ENCODE measurements at places on chromosomes 3 and 15. TPM values are rescaled to one million over a fixed set of nuclear protein-coding genes. Genes with fewer than 3 reads are reported as not detected.

Gene FEZF2
- not detected for total RNA-seq

Gene PLSCR2
- not detected for total RNA-seq

Gene CHRNA7
- total RNA-seq = 5.0 TPM

Gene ITPKA
- 5.1 TPM for total RNA-seq

Gene PRSS50
- not detected for total RNA-seq

Gene C2CD4B
- total RNA-seq = 0.19 TPM

Gene ISLR2
- total RNA-seq = 0.11 TPM

Gene CHAC1
- total RNA-seq = 8.2 TPM

Gene MED12L
- total RNA-seq = 0.23 TPM

Gene FOXL2NB
- 0.81 TPM for total RNA-seq

Gene LNP1
- 0.67 TPM for total RNA-seq

Gene ACOX2
- total RNA-seq = 7.2 TPM

Gene MTHFS
- total RNA-seq = 78.0 TPM

Gene ARGFX
- total RNA-seq = not detected

Gene CSPG5
- 0.97 TPM for total RNA-seq

Gene TMEM207
- not detected for total RNA-seq

Gene PLSCR4
- 9.0 TPM for total RNA-seq

Gene POPDC2
- total RNA-seq = 0.22 TPM

Gene GPR27
- total RNA-seq = 3.1 TPM

Gene CAMKV
- 0.21 TPM for total RNA-seq

Gene FLNB
- 344 TPM for total RNA-seq

Gene ZNF385D
- total RNA-seq = 0.42 TPM

Gene AP3B2
- 1.0 TPM for total RNA-seq

Gene INAFM2
- total RNA-seq = 6.8 TPM

Gene DGKG
- total RNA-seq = 8.1 TPM

Gene PTH1R
- 1.8 TPM for total RNA-seq

Gene CLDN16
- not detected for total RNA-seq

Gene LINGO1
- total RNA-seq = 10.0 TPM

Gene HYAL3
- total RNA-seq = 7.0 TPM

Gene RARB
- total RNA-seq = 10.3 TPM

Gene EFHB
- 2.0 TPM for total RNA-seq

Gene C3orf70
- total RNA-seq = 0.02 TPM

Gene IQCH
- 1.8 TPM for total RNA-seq

Gene CHRM5
- total RNA-seq = not detected

Gene CCDC54
- total RNA-seq = not detected

Gene KLHL40
- not detected for total RNA-seq

Gene KCNMB3
- total RNA-seq = 2.0 TPM

Gene AQP9
- not detected for total RNA-seq

Gene WDR93
- total RNA-seq = 0.25 TPM

Gene KATNBL1
- total RNA-seq = 24.0 TPM

Gene RPSA
- 2,644 TPM for total RNA-seq

Gene MYO5C
- total RNA-seq = 5.2 TPM

Gene GOLGA8T
- 0.80 TPM for total RNA-seq

Gene GABRG3
- total RNA-seq = not detected

Gene SAMMSON
- not detected for total RNA-seq

Gene BLM
- 15.2 TPM for total RNA-seq

Gene CMTM7
- total RNA-seq = 35.1 TPM

Gene SLC12A8
- total RNA-seq = 1.2 TPM

Gene GPR176
- total RNA-seq = 11.4 TPM

Gene TGM5
- total RNA-seq = not detected

Gene TMED3
- 196 TPM for total RNA-seq

Gene CYP1A2
- total RNA-seq = not detected

Gene ATP10A
- total RNA-seq = 9.2 TPM

Gene GABRR3
- total RNA-seq = not detected

Gene CNTN3
- not detected for total RNA-seq

Gene TMCO5A
- not detected for total RNA-seq
